Activated CD4-positive, alpha-beta memory T cell treated with anti-CD3 and anti-CD28 coated beads, Interleukin-2, amount 10 ng/mL, durations not matched to agents 7 days and 5 days (primary cell): ENCODE measurements at places on chromosomes 16 and 17.

DNA sequence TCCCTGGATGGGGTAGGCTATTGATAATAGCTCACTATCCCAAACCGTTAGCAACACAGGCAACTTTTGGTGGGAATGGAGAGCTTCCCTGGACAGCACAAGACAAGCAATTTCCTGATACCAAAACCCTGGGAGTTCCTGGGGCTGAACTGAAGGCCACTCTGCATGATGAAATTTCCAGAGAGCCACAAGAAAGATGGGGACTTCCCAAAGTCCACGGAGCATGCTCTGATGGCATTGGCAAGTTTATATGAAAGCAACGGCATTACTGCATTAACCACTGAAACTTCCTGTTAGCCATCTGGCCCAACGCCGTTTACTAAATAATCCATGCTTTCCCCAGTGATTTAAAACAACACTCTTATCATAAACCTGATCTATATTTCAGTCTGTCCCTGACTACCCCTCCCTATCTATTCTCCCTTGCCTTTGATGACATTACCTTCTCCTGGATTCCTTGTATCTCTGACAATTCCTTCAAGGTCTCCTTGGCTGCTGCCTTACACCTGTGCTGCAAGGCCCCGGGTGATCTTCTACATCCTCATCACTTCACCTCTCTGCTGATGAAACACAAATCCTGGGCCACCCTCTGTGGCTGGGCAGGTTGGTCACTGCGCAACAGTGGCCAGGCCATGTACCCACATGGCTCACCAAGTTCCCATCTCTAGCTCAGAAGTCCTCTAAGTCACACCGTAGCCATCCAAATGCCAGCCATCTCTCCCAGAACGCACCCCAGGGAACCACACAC lies 108.5 kb upstream of the RCVRN start:
- no peak for DNase-seq
- no peaks in the 10 kb centered on the region for H3K36me3 ChIP-seq
- H3K27me3 ChIP-seq: no peaks in the 10 kb centered on the region

GRCh38 chr17:43215341-43215740 lies 3.7 kb downstream of the TMEM106A start:
- no peak overlapping the region for H3K4me3 ChIP-seq
- H3K36me3 ChIP-seq: peaks cover 47% of the 10 kb centered on the region
- no peaks in the 10 kb centered on the region for H3K27me3 ChIP-seq

DNA sequence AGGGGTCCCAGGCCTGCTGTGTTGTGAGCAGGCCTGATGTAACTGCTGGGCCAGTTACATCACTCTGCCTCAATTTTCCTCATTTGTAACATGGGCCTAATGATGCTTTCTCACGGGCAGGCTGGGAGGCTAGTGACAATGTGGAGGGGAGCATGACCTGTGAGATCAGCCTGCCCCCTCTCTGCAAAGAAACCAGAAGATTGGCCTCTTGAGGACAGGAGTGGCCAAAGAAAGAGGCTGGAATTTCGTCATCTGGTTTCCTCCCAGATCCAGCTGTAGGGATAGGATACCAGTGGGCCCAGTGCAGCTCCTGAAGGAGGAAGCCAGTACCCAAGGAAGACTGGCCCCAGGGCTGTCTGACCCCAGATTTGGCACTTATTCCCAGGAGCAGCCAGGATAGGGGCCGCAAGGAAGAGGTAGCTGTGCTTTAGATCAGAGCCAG lies 615 bp upstream of the SREBF1 start:
- H3K4me3 ChIP-seq: peak overlapping the region; percentile 80
- peak overlapping the region; percentile 94 for H3K27ac ChIP-seq
- peaks cover 30% of the 10 kb centered on the region for H3K36me3 ChIP-seq
- H3K4me1 ChIP-seq: peaks cover 76% of the 10 kb centered on the region
- DNase-seq: no peak

GRCh38 chr17:78267253-78268073 lies 36.0 kb downstream of the TMEM235 start:
- no peak overlapping the region for H3K27ac ChIP-seq
- peaks cover 6% of the 10 kb centered on the region for H3K27me3 ChIP-seq
- DNase-seq: no peak
- no peak overlapping the region for H3K4me3 ChIP-seq

- peak within 1 kb of the TSS; percentile 99 for H3K4me3 ChIP-seq
- peak; percentile 72 for DNase-seq
- peaks cover 36% of the 10 kb centered on the region for H3K36me3 ChIP-seq
- peaks cover 60% of the 10 kb centered on the region for H3K4me1 ChIP-seq
- H3K27ac ChIP-seq: peak within 1 kb of the TSS; percentile 96
Observed at GRCh38 chr17:80260791-80261158, at the start of gene RNF213. Gene RNF213, plus strand, starts transcription at chr17:80260852. Its CDS starts 2,830 bp downstream, at chr17:80263682.

DNA sequence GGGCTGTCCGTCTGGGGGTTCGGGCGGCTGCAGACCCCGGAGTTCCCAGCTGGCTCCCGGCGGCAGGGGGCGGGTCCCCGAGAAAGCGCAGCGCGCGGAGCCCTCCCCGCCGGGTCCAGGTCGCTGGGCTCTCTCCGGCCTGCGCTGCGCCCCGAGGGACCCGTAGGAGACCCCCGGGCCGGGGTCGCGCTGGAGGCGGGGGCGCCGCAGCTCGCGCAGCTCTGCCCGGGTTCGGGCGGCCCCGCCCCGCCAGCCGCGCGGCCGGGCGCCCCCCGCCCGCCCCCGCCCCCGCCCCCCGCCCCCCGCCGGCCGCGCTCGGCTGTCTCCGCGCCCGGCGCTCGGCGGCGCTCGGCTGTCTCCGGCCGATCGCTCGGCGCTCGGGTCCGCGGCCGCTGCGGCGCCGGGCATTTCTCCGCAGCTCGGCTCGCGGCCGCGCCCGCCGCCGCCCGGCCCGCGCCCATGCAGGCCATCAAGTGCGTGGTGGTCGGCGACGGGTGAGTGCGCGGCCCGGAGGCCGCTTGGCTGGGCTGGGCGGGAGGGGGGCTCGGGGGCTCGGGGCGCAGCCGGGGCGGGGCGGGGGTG lies at the start of gene RAC3:
Gene RAC3, plus strand, starts transcription at position 376 of the 582 bp plus-strand sequence. Its CDS starts 84 bp downstream, at position 460.
- H3K4me3 ChIP-seq: peak within 1 kb of the TSS; percentile 78
- H3K27ac ChIP-seq: peak within 1 kb of the TSS; percentile 56
- H3K4me1 ChIP-seq: peaks cover 30% of the 10 kb centered on the region
- H3K36me3 ChIP-seq: peaks cover 15% of the 10 kb centered on the region

DNA sequence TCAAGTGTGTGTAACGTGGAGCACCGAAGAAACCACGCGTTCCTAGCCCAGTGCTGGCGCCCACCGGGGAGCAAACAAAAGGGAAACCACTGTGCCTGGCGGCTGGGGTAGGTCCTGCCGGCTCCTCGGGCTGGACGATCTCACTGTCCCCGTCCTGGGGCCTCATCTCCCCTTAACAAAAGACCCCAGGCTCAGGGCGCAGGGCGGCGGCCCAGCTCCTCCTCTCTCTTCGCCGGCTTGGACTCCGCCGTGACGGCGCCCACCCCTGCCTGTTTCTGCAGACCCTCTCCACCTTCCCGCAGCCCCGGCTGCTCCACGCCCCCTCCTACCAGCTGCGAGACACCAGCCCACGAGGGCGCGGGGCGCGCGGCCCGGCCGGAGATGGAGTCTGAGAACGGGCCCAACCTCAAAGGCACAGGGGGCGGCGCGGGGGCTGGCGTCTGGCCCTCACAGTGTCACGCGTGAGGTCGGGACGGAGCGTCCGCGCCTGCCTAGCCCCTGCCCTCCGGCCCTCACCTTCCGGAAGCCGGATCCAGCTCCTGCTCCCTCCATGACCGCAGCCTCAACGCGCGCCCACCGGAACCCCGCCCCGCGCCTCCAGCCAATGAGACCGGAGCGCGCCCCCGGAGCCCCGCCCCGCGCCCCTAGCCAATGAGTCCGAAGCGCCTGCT lies at the start of gene CENPX:
Gene CENPX, minus strand, starts transcription at position 569 of the 671 bp plus-strand sequence. Its CDS starts 17 bp downstream, at position 552.
- peaks cover 14% of the 10 kb centered on the region for H3K36me3 ChIP-seq
- H3K27me3 ChIP-seq: no peaks in the 10 kb centered on the region
- peaks cover 39% of the 10 kb centered on the region for H3K4me1 ChIP-seq
- H3K4me3 ChIP-seq: peak within 1 kb of the TSS; percentile 82

DNA sequence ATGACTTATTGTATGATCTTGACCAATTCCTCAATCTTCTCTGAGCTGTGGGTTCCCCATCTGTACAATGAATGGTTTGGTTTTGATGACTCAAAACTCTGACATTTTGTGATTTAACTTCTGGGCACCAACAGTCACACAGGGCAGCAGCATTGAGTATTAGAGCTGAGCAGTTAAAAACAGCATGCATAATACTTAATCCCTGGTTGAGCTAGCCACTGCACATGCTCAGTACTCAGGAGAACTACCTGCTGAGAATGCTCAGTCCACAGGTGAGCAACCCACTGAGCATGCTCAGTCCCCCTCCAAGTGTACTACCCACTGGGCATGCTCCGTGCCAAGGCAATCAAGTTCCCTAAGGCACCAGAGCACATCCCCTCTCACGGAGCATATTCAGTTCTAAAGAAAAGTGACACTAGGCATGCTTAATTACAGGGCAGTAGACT lies 68.7 kb downstream of the AIPL1 start:
- H3K27ac ChIP-seq: no peak overlapping the region
- no peak overlapping the region for H3K4me3 ChIP-seq
- H3K4me1 ChIP-seq: no peaks in the 10 kb centered on the region
- DNase-seq: no peak

DNA sequence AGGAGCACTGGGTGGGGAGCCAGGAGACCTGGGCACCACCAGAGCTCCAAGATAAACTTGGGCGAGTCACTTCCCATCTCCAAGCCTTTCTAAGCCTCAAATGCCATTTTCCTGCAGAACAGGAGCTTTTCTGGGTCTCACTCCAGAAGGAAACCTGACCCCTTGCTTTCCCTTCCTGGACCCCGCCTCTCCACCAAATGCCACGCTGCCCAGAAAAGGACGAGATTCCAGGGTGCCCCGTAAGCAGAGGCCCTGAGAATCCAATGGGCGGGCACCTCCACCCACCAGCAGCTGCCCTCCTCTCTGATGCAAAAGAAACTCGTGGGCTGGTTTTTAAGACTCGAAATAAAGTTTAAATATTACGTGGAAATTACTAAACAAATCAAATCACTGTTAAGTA lies 31.3 kb downstream of the ZNF423 start:
- H3K27ac ChIP-seq: no peak overlapping the region
- no peak for DNase-seq
- no peaks in the 10 kb centered on the region for H3K4me1 ChIP-seq
- H3K36me3 ChIP-seq: no peaks in the 10 kb centered on the region
- peaks cover 6% of the 10 kb centered on the region for H3K27me3 ChIP-seq

DNA sequence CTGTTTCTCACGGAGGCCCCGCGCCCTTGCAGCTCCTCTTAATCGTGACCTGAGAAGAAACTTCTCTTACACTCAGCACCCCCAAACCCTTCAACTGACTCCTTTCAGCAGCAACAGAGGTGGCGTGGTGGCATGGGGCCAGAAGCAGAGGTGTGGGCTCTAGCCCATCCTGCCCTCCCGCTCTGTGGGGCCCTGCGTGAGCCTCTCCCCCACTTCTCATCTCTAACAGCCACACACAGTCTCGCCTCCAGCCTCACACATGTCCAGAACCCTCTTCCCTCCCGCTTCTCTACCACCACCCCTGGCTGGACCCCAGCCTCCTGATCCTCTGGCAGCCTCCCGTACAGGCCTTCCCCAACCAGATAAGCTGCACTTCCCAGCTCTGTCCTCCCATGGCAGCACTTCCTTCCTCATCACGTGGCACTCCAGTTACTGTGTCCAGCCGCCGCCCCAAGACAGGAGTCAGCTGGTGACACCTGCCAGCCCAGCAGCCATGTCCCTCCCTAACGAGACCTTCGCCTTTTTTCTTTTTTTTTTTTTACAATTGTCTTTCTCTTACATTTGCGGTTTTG lies 30.5 kb downstream of the NSMCE1 start:
- no peak for DNase-seq
- H3K27ac ChIP-seq: peak overlapping the region; percentile 100
- H3K27me3 ChIP-seq: no peaks in the 10 kb centered on the region
- peaks cover 52% of the 10 kb centered on the region for H3K36me3 ChIP-seq
- peaks cover 88% of the 10 kb centered on the region for H3K4me1 ChIP-seq

DNA sequence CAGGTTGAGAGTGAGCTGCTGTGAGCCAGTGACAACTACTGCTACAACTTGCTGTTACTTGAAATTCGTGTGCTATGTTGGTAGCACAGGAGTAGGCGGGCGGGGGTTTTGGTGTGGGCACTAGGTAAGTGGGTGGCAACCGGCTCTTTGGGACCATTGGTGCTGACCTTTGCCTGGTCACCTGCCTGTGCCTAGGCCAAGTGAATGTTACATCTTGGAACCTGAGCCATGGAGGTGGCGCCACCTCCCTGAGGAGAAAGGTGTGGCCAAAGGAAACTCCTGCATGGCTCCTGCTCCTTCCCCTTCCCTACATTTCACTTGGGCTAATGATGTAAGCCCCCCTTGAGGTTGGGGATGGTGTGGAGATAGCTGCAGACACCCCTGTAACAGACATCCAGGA lies 25.4 kb upstream of the ARHGAP23 start:
- no peak overlapping the region for H3K27ac ChIP-seq
- H3K4me1 ChIP-seq: no peaks in the 10 kb centered on the region
- H3K27me3 ChIP-seq: no peaks in the 10 kb centered on the region
- DNase-seq: no peak
- H3K4me3 ChIP-seq: no peak overlapping the region
- H3K36me3 ChIP-seq: peaks cover 3% of the 10 kb centered on the region

DNA sequence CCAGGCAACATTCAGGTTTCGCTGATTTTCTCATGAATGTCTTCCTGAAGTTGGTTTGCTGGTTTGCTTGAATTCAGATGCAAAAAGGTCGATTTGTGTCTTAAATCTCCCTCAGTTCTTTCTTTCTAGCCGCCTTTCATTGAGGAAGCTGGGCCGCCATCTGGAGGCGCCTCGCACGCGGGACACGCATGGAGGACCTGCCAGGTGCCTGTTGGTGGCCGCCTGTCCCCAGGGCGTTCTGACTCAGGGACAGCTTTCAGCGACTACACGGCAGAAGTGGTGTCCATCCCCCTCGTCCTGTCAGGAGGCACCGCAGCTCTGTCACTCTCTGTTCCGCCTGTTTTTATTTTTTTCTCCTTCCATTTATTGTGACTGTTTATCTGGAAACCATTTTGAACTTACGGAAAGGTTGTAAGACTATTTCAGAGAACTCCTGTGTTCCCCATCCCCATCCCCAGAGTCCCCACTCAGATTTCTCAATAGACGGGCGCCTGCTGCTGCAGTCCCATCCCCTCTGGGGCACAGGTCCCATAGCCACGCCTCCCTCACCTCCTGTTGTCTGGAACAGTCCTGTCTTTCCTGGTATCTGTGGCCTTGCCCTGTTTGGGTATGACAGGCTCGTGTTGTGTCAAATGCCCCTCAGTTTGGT lies 33.2 kb downstream of the COX4I1 start:
- H3K4me3 ChIP-seq: no peak overlapping the region
- H3K36me3 ChIP-seq: peaks cover 2% of the 10 kb centered on the region
- H3K27ac ChIP-seq: no peak overlapping the region
- DNase-seq: no peak
- H3K27me3 ChIP-seq: peaks cover 24% of the 10 kb centered on the region
